Mammary epithelial cell (primary cell): ENCODE measurements at places on chromosomes 3 and 15.

GRCh38 chr15:24878153-24878552, 76.6 kb upstream of the SNRPN start:
- DNase-seq, result peak; percentile 1

- DNase-seq, result no peak
Observed at GRCh38 chr15:89377842-89378295, 43.2 kb upstream of the POLG start.

DNA sequence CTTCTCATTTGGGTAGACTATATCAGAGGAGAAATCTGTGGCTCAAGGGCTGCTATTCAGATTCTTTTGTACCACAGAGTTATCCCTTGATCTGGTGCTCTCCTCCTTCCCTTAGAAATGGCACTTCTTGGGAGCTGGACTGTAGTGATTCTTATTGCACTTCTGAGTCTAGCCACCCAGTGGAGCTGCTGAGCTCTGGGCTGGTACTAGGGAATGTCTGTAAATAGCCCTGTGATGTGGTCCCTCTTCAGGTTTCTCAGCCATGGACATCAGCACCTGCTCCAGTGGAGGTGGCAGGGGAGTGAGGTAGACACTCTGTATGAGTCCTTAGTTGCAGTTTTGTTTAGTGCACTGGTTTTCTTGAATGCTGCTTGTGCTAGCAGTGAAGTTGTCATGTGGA, 1292.6 kb downstream of the SI start:
- no peak for DNase-seq

GRCh38 chr3:16311960-16312451, 47.0 kb downstream of the OXNAD1 start:
- peak; percentile 88 for DNase-seq

DNA sequence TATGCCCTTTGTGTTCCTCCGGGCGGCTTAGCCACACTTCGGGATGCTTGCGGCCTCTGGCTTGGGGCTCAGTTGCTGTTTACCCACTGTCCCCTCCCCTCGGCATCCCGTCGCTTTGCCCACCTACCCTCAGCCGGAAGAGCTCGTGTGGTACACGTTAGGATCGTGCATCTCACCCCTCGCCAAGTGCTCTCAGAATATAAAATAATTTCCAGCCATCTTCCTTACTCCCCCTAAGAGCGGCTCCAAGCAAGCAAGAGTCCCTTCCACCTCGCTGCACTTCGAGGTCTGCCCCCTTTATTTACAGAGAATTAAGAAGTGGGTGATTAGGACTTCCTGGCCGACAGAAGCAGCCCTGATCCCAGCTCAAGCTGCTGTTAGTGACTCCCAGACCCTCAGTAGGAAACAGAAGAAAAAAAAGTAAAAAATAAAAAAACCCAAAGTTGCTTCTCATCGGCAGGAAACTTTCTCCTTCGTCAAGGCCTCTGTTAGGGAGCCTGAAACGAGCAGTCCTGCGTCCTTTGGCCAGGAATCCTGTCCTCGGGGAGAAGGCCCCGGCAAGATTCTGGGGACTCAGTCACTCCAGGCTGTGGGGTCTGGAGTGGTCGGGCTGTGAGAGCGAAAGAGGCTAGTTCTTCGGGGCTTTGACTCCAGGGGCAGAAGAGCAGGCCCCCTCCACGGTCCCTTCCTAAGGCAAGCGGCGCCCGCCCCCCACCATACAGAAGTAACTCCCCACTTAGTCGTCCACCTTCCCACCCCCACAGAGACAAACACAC, 3.0 kb downstream of the MEIS2 start:
- no peak for DNase-seq

DNA sequence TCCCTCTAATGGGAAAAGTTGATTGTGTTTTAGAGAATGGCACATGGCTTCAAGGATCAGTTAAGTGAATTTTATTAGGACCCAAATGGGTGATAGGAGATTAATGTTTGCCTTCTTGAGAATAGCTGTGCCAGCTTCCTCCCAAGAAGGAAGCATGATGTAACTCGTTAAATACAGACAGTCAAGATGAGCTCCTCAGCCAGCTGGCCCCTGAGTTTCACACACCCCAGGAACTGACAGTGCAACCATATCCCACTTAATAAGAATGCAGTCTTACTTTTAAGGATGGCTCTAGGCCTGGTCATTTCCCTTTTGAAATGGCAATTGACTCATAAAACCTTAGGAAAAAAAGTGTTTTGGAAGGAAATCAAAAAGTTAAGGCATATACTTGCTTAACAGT, 472.8 kb upstream of the KCNMB2 start:
- DNase-seq, result no peak

DNA sequence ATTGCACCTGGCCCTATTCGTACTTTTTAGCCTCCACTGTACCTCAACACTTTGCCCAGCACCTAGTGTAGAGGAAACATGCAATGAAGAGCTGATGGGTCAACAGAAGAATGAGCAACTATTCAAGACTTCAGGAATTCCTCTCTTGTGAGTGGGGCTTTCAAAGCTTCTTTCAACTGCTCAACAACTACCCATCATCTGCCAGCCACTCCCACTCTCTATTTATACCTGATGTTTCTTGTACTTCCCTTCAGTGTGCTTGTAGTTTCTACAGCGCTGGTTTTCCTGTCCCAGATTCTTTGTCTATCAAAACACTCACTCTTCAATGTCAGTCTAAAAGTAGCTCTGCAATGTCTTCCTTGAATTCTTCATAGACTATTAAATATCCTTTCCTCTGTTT, 168.3 kb upstream of the LPP start:
- no peak for DNase-seq

DNA sequence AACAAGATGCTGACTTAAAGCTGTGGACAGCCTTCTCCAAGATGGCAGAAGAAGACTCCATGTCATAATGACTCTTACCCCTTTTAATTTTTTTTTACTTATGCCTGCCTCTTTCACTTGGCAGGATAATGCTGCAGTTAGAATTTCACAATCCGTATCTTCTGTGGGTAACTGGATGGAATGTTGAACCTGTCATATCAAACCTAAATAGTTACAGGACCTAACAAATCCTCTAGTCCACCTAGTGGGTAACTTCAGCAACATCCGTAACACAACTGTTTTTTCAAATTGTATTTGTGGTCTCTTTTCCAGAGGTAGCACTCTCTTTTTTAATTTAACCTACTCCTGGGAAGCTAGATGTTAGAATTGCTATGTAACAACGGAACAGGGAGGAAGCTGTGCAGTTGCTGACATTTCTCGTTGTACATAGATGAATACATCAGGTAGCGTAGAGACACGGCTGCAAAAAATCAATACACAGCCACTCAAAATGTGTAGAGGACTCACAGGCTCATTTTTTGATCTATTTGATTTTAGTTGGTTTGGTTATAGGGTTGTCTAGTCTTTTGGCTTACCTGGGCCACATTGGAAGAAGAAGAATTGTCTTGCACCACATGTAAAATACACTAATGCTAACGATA, 43.9 kb upstream of the TRPM1 start:
- peak; percentile 18 for DNase-seq

- DNase-seq, result no peak
Observed at GRCh38 chr3:165188452-165188851, 7.7 kb downstream of the SLITRK3 start.

DNA sequence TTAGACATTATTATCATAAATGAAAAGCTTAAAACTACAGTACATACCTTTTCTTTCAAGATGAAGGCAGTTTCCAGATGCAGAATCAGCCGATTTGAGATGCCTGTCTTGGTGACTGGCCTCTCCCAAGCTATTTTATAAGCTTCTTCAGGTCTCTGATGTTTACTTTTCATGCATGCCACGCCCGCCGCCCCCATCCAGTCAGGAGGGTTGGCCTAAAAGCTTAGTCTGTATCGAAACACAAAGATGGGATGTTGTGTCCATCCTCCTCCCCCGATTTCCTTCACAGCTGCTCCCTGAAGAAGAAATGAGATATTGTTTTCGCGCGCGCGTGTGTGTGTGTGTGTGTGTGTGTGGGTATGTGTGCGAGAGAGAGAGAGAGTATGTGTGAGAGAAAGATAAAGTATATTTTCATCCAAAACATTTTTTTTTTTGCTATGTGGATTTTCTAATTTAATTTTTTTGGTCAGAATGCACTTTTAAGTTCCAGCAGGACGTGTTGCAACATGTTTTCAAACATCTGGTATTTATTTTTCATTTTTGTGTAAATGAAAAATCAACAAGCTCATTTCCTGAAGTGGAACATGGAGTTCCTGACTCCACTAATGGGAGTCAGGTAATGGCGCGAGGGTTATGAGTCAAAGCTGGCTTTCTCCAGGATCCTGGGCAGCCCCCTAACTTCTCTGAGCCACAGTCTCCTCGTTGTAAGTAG, at the start of gene APOD:
APOD (minus strand) TSS at position 110 of the 712 bp plus-strand sequence. CDS start 4,479 bp downstream, outside the sequence.
- DNase-seq, result peak; percentile 71

DNA sequence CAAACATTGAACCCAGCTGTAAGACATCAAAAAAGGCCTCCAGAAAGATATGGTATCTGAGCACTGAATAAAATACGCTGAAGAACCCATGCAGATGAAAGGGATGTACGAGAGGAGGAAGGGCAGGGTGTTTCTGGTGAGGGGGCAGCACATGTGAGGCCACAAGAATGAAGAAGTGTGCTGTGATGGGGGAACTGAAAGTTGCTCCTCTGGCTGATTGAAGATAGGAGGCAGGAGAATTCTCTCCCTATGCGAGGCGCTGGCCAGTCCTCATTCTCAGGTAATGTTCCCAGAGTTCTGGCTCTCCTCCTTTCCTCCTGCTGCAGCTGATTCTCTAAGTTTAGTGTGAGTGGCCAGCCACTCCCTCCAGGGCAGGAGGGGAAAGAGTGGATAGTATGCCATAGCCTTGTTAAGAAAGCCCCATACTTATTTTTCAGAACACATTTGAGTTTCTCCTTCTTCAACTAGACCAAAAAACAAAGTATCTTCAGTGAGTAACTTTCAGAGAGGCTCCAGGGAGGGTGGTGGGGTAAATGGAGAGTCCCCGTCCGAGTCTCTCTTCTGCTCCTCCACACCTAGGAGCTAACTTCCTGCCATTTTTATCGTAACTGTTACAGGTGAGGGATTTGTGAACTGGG, 26.9 kb upstream of the MYO1E start:
- no peak for DNase-seq

- peak; percentile 48 for DNase-seq
Observed at GRCh38 chr15:94056314-94056713, 175.0 kb upstream of the MCTP2 start.

- DNase-seq, result no peak
Observed at GRCh38 chr15:94631608-94632007, 400.2 kb downstream of the MCTP2 start.

- no peak for DNase-seq
Observed at GRCh38 chr15:87871731-87872320, 384.7 kb downstream of the NTRK3 start.

DNA sequence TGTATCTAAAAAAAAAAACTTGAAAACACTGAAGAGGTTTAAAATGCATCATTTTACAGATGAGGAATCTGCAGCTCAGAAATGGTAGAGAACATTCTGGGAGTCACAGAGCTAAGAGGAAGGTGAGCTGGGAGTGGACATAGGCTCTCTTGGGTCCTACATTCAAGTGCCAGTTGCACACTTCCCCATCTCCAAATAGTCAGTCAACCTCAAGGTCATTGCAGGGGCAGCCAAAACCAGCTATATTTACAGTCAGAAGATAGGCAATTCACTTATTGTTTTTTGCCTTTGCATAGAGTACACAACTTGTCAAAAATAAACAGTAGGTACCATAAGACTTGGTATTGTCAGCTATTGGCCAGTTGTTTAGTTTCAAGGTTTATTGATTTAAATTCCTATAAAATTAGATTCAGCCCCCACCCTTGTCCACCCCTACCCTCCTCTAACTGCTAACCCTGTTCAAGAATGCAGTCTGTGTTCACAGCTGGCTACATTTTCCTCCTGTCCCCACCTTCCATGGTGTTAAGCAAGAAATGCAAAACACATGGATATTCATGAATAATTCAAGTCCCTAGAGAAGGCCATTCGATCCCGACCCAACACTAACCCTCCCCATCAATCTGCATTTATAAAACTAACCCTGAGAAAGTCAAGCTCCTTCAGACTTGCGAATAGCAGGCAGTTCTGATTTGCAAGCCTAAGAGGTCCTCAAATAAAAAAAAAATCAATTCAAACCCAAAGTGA, 567.0 kb upstream of the MCTP2 start:
- DNase-seq, result no peak

DNA sequence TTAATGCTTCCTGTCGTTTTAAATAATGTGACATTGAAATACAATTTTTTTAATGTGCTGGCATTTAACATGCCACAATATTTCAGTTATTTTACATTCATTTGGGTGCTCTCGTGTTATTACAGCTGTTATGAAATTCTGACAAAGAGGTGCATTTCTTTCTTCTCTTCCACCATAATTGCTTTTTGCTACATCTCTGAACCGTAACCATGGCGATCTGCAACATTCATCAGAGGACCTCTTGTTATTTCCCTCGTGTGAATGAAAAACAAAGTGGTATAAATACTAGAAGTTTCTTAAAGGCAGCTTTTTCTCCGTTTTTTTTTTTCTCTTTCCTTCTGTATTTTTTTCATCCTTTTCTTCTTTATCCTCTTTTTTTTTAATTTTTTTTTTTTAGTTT, 316.4 kb downstream of the MCTP2 start:
- DNase-seq, result no peak

DNA sequence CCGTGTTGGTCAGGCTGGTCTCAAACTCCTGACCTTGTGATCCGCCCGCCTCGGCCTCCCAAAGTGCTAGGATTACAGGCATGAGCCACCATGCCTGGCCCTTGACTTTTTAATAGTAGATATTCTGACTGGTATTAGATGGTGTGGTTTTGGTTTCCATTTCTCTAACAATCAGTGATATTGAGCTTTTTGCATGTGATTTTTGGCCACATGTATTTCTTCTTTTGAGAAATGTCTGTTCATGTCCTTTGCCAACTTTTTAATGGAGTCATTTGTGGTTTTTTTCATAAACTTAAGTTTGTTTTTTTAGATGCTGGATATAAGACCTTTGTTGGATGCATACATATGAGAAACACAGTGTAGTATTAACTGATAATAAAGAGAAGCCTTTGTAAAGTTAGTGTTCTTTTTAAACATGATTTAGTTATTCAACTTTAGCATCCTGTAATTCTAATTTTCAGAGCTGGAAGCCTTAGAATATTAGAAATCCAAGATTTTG, 280.8 kb downstream of the RBMS3 start:
- no peak for DNase-seq
